ENCODE measurements at places on chromosomes 6 and 20. TPM values are rescaled to one million over a fixed set of nuclear protein-coding genes. Genes with fewer than 3 reads are reported as not detected.
A peak's percentile ranks its signal among the peaks of the same experiment; 100 is the strongest.

The GRM1 gene
- total RNA-seq = not detected

The DPPA5 gene
- not detected for total RNA-seq

DNA sequence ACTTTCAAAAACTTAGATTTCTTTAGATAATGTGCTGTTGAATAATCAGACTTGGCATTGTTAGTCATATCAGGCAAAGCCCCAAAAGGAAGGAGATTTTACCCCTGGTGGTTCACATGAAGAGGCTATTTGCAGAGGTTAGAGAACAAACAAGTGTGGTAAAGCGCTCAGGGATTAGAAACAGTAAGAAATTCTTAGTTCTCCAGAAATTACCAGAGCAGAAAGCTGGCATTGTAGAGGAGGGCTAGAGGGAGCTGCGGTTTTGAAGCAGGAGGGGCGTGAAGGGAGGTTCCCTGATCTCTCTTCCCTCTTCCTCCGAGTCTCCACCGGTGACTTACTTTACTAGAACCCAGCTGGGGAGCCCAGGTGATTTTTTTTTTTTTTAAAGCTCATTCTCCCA lies 10.2 kb downstream of the MYO6 start:
- DNase-seq = no peak
- peaks cover 45% of the 10 kb centered on the region for H3K27me3 ChIP-seq
- no peaks in the 10 kb centered on the region for H3K4me1 ChIP-seq

DNA sequence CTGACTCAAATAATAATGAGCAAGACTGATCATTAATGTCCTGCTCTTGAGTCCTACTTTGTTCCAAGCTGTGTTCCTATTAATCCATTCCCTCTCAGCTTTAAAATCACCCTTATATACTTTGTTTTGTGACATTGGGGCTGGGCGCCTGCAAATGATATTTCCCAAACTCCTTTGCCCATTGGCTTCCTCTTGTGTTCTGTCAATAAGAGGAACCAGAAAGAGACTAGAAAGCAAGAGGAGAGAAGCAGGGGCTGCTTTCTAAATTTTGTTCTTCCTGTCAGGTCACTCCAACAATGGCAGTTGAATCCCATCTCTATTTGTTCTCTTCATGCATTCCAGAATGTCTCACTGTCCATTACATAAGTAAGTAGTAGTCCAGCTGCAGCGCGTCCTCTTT lies 21.6 kb upstream of the TRIM27 start:
- peaks cover 39% of the 10 kb centered on the region for H3K4me1 ChIP-seq
- peaks cover 8% of the 10 kb centered on the region for H3K36me3 ChIP-seq
- H3K27me3 ChIP-seq = peaks cover 22% of the 10 kb centered on the region
- H3K27ac ChIP-seq = no peak overlapping the region

The C20orf144 gene
- total RNA-seq = 0.10 TPM

- H3K27me3 ChIP-seq = no peaks in the 10 kb centered on the region
- no peak overlapping the region for H3K27ac ChIP-seq
- H3K4me1 ChIP-seq = no peaks in the 10 kb centered on the region
- H3K4me3 ChIP-seq = no peak overlapping the region
Observed at GRCh38 chr6:80508885-80509630, 402.6 kb downstream of the BCKDHB start.

The TAF4 gene
- 15.2 TPM for total RNA-seq

DNA sequence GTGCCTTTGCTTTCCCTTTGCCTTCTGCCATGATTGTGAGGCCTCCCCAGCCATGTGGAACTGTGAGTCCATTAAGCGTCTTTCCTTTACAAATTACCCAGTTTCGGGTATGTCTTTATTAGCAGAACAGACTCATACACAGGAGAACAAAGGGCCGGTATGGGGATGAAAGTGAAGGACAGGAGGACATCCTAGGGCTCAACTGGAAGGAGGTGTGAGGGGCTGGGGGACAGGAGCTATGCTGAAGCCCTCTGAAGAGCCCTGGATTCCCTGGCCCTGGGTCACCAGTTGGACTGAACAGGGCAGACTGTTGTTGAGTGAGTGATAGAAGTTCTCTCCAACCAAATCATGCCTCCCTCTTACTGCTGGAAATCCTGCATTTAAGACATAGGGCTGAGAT lies 105.8 kb downstream of the SCML4 start:
- H3K27me3 ChIP-seq = no peaks in the 10 kb centered on the region
- H3K4me1 ChIP-seq = peaks cover 66% of the 10 kb centered on the region
- H3K4me3 ChIP-seq = no peak overlapping the region
- peaks cover 37% of the 10 kb centered on the region for H3K36me3 ChIP-seq

DNA sequence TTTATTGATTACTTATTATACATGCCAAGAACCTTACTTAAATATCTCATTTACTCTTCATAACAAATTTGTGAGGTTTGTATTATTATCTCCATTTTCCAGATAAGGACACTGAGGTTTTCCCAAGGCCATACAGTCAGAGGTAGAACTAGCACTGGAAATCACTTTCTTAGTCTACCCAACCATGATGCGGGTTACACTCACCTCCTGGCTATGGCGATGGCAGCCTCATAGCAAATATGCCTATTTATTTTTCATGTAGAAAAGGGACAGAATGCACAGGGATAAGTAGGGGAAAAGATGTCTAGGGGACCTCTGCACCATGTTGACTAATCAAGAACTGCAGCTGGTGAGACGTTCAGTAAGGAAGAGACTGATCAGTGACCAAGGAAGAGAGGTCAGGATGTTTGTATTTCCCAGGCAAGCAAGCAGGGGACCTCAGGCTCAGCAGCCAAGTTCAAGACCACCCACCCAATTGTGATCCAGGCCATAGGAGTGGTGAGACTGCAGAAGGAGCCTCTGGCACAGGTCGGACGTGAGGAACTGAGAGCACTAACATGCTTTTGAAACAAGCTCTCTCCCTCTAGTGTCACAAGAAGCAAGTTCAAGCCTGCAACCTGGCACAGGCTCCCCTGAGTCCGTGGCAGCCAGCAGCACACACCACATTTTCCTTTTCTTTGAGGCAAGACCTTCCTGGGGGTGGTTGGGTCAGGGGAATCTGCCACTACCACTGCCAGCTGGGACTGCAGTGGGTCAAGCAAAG lies 97.8 kb downstream of the GMPR start:
- H3K36me3 ChIP-seq = no peaks in the 10 kb centered on the region
- no peak for DNase-seq
- H3K4me3 ChIP-seq = no peak overlapping the region
- H3K27me3 ChIP-seq = no peaks in the 10 kb centered on the region
- H3K4me1 ChIP-seq = no peaks in the 10 kb centered on the region

The CDH26 gene
- 0.52 TPM for total RNA-seq

GRCh38 chr6:136405420-136406029 lies 115.9 kb upstream of the BCLAF1 start:
- H3K4me3 ChIP-seq = no peak overlapping the region
- no peaks in the 10 kb centered on the region for H3K36me3 ChIP-seq
- no peak for DNase-seq
- H3K27ac ChIP-seq = no peak overlapping the region
- H3K27me3 ChIP-seq = peaks cover 8% of the 10 kb centered on the region

DNA sequence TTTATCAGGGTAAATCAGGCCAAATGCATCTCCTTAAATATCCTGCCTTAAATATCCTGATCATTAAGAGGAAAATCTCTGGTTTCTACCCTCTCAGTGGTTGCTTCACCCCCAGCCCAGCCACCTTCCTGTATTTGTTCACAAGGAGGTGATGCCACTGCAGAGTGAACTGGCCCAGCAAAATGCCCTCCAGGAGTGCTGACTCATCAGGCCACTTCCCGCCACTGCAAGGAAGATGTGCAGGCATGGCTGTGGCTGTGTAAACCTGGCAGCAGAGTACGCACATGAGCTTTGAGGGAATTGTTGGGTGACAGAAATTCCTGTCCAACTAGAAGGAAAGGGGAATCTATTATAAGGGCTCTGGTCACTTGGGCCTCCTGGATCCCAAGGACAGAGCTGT lies 13.8 kb downstream of the NQO2 start:
- no peak overlapping the region for H3K27ac ChIP-seq
- DNase-seq = no peak
- H3K27me3 ChIP-seq = no peaks in the 10 kb centered on the region

The MYT1 gene
- not detected for total RNA-seq

- peaks cover 3% of the 10 kb centered on the region for H3K36me3 ChIP-seq
- no peaks in the 10 kb centered on the region for H3K4me1 ChIP-seq
- H3K4me3 ChIP-seq = no peak overlapping the region
- DNase-seq = no peak
- no peaks in the 10 kb centered on the region for H3K27me3 ChIP-seq
Observed at GRCh38 chr6:169231790-169232506, 21.7 kb downstream of the THBS2 start.

GRCh38 chr6:10413262-10413849 lies 1.5 kb downstream of the TFAP2A start:
- peaks cover 26% of the 10 kb centered on the region for H3K36me3 ChIP-seq
- peaks cover 95% of the 10 kb centered on the region for H3K27me3 ChIP-seq

DNA sequence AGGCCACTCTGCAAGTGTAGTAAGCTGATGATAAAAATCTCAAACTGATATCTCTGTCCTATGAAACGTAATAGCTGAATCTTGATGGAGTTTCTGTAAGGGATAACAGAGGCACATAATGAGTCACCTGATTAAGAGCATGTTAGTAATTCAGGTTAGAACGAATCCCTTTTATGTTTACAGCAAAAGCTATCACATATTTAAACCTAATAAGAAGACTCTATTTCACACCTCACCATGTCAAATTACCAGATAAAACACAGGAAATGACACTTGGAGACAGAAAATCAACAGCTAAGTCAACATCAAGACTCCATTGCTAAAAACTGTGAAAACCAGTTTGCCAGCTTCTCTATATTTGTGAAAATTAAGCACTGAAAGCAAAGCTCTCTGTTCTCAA lies 11.8 kb downstream of the CST7 start:
- no peak overlapping the region for H3K4me3 ChIP-seq
- no peak for DNase-seq
- H3K4me1 ChIP-seq = peaks cover 28% of the 10 kb centered on the region
- peak overlapping the region; percentile 54 for H3K27ac ChIP-seq

The MOG gene
- not detected for total RNA-seq

The SYTL3 gene
- 97.8 TPM for total RNA-seq

DNA sequence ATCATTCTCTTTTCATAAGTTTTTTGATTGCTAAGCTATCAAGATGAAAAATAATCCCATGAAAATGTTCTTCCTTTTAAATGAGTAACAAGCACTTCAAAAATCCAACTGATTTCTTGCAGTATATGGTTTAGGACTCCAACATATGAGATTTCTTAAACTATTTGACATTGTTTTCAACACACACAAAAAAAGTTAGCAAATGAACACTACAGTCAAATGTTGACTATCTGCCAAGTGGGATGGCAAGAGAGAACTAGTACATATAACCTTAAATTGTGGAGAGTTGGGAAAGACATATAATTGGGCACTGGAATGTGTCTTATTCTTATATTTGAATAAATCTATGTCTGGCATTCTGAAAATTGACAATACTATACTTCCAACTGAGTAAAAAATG lies 15.6 kb downstream of the COL21A1 start:
- H3K27ac ChIP-seq = no peak overlapping the region
- H3K4me3 ChIP-seq = no peak overlapping the region
- H3K4me1 ChIP-seq = no peaks in the 10 kb centered on the region
- no peaks in the 10 kb centered on the region for H3K36me3 ChIP-seq

The PPP1R16B gene
- total RNA-seq = 65.3 TPM

The PRPF6 gene
- 64.6 TPM for total RNA-seq

GRCh38 chr6:158552055-158552795 lies 7.7 kb upstream of the TMEM181 start:
- H3K27ac ChIP-seq = no peak overlapping the region
- H3K4me1 ChIP-seq = peaks cover 1% of the 10 kb centered on the region
- H3K4me3 ChIP-seq = no peak overlapping the region
- no peaks in the 10 kb centered on the region for H3K27me3 ChIP-seq
- no peaks in the 10 kb centered on the region for H3K36me3 ChIP-seq

DNA sequence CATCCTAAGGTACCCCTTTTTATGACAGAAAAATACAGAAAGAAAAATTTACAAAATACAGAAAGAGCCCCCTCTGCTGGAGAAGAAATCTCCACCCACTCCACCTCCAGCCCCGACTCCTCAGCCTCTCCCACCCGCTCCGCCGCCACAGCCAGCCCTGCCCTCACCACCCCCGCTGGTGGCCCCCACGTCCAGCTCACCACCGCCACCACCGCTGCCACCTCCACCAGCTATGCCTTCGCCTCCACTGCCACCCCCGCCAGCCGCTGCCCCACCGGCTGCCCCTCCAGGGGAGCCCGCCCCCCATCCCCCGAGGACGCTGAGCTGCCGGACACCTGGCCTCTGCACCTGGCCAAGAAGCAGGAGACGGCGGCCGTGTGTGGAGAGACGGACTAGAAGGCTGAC lies 17.7 kb downstream of the WFDC2 start:
- no peak overlapping the region for H3K27ac ChIP-seq
- no peak overlapping the region for H3K4me3 ChIP-seq
- H3K27me3 ChIP-seq = peaks cover 32% of the 10 kb centered on the region
- DNase-seq = no peak

- no peak overlapping the region for H3K4me3 ChIP-seq
- H3K27ac ChIP-seq = no peak overlapping the region
- peak; percentile 20 for DNase-seq
- H3K36me3 ChIP-seq = no peaks in the 10 kb centered on the region
Observed at GRCh38 chr20:62571669-62572344, 70.5 kb upstream of the SLCO4A1 start.

DNA sequence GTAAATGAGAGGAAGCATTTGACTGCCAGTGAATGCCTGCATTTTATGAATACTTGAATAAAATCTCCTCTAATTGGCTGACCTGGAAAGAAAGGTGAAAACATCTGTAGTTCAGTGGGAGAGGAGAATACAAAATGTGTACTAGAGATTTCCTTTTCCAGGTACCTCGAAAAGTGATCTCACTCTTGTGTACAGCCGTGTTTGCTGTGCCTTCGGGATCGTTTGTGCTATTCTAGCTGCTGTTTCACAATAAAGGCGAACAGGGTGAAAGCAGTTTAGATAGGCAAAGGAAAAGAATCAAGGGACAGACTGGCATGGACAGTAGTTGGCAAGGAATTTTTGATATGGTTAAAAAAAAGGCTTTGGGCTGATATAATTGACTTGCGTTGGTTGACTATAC lies 112.3 kb downstream of the ARID1B start:
- no peak overlapping the region for H3K27ac ChIP-seq
- no peak overlapping the region for H3K4me3 ChIP-seq
- peaks cover 43% of the 10 kb centered on the region for H3K4me1 ChIP-seq
- DNase-seq = no peak
- no peaks in the 10 kb centered on the region for H3K27me3 ChIP-seq
- H3K36me3 ChIP-seq = peaks cover 5% of the 10 kb centered on the region

DNA sequence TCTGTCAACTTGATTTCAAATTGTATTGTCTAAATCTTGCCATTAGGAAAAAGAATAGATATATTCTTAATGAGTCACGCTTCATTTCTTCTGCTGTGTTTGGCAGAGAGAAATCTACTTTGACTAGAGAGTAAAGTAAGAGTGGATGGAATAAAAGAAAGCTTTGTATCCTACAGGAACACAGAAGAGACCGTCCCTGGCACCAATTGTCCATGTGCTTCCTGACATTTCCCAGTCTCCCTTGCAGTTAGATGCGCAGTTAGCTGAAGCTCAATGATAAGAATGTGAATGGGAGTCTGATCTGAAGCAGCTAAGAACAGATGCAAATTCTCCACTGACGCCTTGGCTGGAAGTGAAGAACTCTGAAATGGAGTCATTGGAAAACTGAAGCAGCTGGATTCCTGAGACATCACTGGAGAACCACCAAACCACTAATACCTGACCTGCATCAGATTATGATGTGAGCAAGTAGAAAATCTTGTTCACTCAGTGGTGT lies 528.2 kb upstream of the MARCKS start:
- no peaks in the 10 kb centered on the region for H3K36me3 ChIP-seq
- no peak for DNase-seq
- H3K4me3 ChIP-seq = no peak overlapping the region
- H3K27ac ChIP-seq = no peak overlapping the region
- H3K4me1 ChIP-seq = no peaks in the 10 kb centered on the region
